ENCODE measurements at places on chromosomes 4 and X.

DNA sequence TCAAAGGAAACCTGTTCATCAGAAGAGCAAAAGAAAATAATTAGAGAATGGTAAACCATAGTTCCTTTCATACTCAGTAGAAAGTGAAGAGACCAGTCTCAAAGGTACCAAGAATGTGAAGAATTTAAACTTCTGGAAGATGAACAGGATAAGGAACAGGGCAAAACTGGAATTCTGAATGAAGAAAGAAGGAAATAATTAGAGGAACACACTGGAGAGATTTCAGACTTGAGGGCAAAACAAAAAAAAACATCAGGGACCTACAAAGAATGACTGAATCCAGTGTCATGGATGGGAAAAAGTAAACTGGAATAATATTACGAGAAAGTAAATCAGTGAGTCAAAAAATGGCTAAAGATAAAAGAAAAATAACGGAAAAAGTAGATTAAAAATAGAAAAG lies 245.6 kb upstream of the NEIL3 start:
- no peak for DNase-seq

DNA sequence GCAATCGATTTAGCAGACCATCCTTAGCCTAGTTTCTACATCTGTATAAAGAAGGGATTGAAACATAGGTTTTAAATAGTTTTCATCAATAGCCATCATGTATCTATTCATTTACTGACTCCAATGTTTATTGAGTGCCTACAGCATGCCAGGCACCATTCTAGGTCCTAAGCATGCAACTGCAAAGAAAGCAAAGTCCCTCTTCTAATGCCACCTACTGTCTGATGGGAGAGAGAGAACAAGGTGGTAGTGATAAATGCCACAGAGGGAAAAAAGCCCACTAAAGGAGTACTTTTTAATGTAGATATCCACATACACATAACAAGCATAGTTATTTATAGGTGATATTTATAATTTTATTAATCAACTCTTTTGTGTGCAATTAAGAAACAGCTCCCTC lies 67.6 kb upstream of the PPARGC1A start:
- DNase-seq, result no peak

GRCh38 chr4:55125763-55126541 lies 557 bp upstream of the KDR start:
- no peak for DNase-seq

DNA sequence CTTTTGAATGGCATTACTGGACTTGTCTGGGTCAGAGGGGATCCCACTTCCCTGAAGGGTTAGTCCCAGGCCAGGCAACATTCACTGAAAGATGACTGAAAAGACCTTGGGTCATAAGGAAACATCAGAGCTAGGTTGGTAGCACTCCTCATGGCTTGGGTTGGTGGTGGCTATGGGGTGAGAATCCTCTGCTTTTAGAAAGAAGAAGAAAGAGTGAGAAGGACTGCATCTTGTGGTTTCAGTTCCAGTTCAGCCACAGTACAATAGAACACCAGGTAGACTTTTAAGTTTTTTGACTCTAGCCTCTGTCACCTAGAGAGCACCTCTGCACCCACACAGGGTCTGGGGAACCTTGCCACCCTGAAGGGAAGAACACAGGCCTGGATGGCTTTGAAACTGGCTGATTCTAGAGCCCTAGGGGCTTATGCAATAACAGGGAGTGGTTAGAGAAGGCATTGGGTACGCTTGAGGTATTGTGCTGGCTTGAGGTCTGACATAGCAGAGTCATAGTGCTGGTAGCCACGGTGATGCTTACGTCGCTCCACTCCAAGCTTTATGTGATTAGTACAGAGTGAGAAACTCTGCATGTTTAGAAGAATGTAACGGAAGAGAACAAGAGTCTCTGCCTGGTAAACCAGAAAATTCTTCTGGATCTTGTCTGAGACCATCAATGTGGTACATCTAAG lies 36.5 kb downstream of the PRR32 start:
- DNase-seq, result no peak

GRCh38 chrX:33969105-33969504 lies 163.0 kb downstream of the FAM47A start:
- DNase-seq, result no peak

GRCh38 chr4:183832776-183833450 lies 72.2 kb upstream of the STOX2 start:
- no peak for DNase-seq

GRCh38 chr4:159682996-159683395 lies 580.1 kb downstream of the RAPGEF2 start:
- DNase-seq, result no peak

DNA sequence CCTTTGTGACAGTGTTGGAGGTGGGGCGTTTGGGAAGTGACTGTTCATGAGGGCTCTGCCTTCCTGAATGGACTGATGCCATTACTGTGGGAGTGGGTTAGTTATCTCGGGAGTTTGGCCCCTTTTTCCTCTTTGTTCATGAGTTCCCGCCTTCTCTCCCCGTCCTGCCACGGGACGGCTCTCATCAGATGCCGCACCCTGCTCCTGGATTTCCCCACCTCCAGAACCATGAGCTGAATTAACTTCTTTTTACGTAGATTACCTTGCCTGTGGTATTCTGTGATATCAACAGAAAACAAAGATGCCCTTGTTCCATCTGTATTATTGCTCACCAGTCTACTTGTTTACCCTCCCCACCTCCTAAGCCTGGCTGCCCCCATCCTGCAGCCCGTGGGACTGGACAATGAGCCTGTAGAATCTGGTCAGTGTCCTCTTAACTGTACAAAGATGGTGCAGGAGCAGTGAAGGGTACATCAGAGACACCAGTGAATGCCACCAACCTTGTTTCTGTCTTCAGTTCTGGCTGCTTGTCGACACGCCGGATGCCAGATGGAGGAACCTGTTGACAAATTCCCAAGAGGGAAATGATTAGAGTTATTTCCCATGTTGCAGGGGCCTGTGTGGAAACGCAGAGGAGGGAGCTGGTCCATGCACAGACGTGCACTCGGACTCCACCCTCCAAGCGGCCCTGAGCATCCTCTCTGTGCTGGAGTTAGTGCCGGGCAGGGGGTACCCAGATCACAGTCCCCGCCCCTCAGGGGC lies 104.7 kb downstream of the ABLIM2 start:
- DNase-seq, result no peak

DNA sequence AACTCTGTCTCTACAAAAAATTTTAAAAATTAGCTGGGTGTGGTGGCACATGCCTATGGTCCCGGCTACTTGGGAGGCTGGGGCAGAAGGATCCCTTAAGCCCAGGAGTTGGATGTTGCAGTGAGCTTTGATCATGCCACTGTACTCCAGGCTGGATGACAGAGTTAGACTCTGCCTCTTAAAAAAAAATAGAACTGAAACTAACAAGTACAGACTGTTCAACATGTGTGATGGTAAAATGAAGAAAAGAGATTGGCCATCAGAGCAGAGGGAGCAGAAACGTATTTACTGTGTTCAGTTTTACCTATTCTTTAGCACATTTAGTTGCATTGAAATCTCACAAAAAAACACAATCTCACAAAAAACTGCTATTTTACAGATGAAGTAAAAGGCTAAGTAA lies 77.9 kb upstream of the NAP1L5 start:
- DNase-seq, result no peak

- DNase-seq, result no peak
These were observed 191.4 kb downstream of the ADAMTS3 start for GRCh38 chr4:72377491-72378194.

DNA sequence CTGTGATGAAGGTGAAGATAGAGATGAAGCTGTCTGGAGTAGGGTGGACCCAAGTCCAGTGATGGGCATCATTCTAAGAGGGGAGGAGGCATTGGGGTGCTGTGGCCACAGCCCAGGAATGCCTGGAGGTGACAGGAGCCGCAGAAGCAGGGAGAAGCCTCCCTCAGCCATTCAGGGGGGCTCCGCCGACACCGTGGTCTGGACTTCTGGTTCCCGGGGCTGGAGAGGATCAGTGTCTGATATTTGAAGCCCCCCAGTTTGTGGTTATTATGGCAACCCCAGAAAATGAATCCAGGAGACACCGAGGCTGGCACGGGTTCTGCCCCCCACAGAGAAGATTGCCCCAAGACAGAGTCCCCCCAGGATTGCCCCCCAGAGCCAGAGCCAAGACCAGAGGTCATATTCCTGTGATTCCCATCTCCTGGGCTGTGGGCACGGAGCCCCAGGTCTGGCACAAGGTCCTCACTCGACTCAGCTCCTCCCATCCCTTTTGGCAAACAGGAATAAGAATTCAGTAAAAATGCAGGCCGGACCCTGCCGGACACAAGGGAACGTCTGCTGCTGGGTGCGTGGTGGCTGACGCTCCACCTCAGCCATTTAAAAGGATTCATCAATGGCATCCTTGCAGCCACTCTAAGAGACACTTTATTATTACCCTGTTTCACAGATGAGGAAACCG lies 116.6 kb downstream of the CPZ start:
- no peak for DNase-seq

- DNase-seq, result no peak
These were observed 11.8 kb downstream of the MOB1B start for GRCh38 chr4:70914000-70914399.

- DNase-seq, result no peak
These were observed 145.6 kb upstream of the PCDH18 start for GRCh38 chr4:137677863-137678262.

- DNase-seq, result no peak
These were observed 38.2 kb downstream of the NLGN3 start for GRCh38 chrX:71182871-71183270.

DNA sequence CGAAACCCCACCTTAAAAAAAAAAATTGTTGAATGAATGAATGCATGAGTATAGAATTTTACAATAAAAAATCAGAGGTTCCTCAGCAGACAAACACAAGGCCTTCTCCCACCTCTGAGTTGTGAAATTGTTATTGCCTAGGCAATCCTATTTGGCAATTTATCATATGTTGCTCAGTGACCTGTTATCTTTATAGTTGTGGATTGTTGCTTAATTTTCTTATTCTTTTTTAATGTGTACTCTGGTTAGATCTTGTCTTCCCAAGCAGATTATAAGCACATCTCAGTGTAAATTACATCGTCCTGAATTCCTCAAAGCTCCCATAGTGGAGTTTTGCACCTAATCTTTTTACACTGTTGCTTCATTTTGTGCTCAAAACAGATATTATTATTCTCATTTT lies 71.9 kb downstream of the RBM47 start:
- DNase-seq, result no peak
